ENCODE measurements at places on chromosomes 4 and X. TPM values are rescaled to one million over a fixed set of nuclear protein-coding genes. Genes with fewer than 3 reads are reported as not detected.
A peak's percentile ranks its signal among the peaks of the same experiment; 100 is the strongest.

EDA gene
- total RNA-seq: 0.15 TPM

GRCh38 chr4:25608644-25609043 is 47.0 kb upstream of the SLC34A2 start:
- DNase-seq: no peak

DNA sequence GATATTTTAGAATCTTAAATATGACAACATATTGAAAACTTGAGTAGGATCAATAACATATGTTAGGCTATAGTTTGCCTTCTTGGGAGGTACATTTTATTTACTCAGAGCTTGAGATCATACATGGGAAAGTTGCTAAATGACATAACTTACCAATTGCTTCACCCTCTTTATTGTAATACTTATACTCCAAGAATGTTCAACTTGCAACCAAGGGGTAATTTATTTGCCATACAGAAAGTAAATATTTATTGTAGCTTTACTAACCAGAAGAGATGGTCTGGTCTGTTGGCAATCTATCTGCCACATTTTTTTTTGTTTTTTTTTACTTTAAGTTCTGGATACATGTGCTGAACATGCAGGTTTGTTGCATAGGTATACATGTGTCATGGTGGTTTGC is 426.6 kb downstream of the ARHGAP24 start:
- peak; percentile 49 for DNase-seq

GRCh38 chrX:118418811-118419251 is 72.9 kb downstream of the WDR44 start:
- DNase-seq: no peak

DNA sequence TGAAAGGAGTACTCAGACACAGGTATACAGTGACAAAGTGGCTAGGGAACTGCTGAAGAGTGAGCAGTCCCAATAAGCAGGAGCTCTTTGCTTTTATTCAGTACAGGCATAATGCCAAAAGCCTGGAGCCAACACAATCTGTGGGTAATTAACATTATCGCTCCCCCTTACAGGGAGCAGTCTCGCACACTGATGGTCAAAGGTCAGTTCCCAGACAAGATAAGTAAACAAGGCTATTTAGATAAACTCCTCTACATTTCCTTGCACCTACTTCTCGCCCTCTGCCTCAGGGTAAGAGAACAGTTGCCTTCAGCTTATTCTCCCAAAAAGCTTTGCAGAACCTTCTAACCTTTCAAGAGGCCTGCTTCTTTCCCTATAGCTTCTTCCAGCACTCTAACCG is 73.9 kb upstream of the TAF9B start:
- no peak for DNase-seq

GRCh38 chr4:8328456-8328855 is 58.9 kb downstream of the HTRA3 start:
- DNase-seq: no peak

DNA sequence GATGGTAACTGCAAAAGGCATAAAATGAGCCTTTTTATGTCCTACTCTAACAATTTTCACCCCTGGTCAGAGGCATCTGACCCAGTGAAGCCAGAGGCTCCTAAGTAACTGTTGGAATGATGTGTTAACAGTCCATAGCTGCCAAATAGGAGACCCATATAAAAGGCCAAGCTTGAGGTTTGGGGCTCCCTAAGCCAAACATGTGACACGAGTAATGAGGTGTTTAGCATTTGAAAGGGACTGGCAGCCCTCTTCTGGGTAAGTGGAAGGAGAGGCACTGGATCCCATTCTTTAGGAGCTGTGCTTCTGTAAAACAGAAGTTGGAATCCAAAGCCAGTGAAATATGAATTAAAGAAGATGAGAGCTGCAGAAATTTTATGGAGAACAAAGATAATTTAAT is 100.6 kb upstream of the PNPLA4 start:
- no peak for DNase-seq

GRCh38 chr4:53682908-53683307 is 91.6 kb upstream of the LNX1 start:
- no peak for DNase-seq

GRCh38 chr4:36737691-36738090 is 456.3 kb downstream of the DTHD1 start:
- DNase-seq: no peak

Data from PC-3 (cell line).